ENCODE measurements at places on chromosomes 6 and 20.

DNA sequence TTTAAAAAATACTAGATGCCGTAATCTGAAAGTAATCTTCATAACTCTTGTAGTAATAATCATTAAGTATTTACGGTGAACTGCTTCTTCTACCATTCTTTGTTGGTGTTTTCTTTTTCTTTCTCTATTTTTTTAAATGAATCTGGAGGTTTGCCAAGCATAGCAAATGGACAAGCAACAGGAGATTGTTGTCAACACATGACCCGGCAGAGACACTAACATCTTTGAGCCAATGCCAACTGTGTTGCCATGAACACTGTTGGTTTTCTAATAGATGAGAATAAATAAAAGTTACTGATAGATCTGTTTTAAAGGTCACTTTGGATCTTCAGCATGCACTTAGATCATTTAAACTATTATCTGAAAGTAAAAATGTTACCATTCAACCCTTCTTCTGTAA lies 523.6 kb upstream of the EYS start:
- DNase-seq: no peak

GRCh38 chr6:71486461-71486860 lies 197.8 kb downstream of the OGFRL1 start:
- DNase-seq: no peak

- DNase-seq: no peak
These were observed 14.8 kb downstream of the DSTN start for GRCh38 chr20:17584689-17585088.

DNA sequence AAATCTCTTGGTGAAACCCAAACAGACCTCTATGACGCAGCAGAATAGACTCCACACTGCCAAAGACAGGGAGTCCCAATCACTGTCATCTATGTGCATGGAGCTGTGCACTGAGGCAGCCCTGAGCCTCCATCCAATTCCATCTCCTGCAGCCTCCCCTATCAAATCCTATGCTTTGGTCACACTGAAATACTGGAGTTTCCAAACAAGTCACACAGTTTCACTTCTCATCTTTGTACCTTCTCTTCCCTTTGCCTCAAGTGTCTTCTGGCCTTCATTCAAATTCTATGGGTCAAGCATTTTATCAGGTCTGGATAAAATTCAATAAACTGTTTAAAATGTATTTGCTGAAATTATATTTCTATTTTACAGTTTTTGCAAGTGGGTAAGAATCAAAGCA lies 38.5 kb downstream of the FBXL4 start:
- DNase-seq: no peak

GRCh38 chr20:35620818-35621559 lies 5.4 kb downstream of the SPAG4 start:
- DNase-seq: no peak

DNA sequence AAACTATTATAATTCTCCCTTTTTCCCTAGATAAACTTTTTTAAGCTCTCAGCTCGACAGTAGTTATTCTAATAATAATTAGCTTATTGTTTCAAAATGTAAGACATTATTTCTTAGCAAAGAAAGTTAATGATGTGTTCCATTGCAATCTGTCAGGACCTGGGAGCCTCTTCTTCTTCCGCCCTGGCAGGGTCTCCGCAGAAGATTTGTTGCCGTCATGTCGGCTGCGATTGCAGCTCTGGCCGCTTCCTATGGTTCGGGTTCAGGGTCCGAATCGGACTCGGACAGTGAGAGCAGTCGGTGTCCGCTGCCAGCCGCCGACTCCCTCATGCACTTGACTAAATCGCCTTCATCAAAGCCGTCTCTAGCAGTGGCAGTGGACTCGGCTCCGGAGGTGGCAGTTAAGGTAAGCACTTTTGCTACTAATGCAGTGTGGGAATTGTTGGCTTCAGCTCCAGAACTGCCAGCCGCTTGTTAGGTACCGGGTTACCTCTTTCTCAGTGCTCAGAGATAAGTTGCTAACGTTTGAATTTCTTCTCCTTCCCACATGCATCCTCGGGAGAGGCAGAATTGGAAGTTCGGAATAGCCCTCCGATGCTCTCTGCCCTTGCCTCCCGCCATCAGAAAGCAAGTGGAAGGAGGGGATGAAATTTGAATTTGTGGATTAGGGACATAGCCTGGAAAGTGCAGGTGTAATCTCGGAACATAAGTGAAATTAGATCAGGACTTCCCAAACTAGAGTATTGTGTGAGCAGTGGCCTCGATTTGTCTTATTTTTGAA lies at the start of gene CDC40:
TSS of gene CDC40 (plus strand) at position 200 of the 781 bp plus-strand sequence. CDS start at position 218, 18 bp downstream.
- DNase-seq: peak; percentile 48

GRCh38 chr6:169499848-169500247 lies 202.0 kb downstream of the WDR27 start:
- no peak for DNase-seq

DNA sequence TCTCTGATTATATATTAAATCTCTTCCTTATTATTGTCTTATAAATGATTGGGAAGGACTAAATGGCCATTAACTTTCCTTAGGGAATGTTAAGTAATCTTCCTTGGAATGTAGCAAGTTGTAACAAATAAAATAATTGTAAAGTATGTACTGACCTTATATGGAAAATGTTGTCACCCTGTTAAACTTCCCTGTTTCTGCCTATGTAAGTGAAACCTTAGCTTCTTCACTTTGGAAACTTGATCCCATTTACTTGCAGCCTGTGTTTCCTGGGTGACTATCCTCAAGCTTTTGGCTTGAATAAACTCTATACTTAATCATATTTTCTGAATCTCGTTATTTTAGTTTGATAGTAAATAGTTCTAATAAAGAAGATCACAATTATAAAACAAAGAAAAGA lies 519.5 kb upstream of the PTCHD4 start:
- DNase-seq: no peak

- no peak for DNase-seq
These were observed 23.3 kb upstream of the BCAS1 start for GRCh38 chr20:54093423-54094267.

- no peak for DNase-seq
These were observed 8.2 kb downstream of the ADISSP start for GRCh38 chr20:3759316-3759823.

- DNase-seq: no peak
These were observed 7.9 kb downstream of the TGM3 start for GRCh38 chr20:2303673-2304072.

- no peak for DNase-seq
These were observed 33.3 kb upstream of the ADGRF4 start for GRCh38 chr6:47665112-47665511.

DNA sequence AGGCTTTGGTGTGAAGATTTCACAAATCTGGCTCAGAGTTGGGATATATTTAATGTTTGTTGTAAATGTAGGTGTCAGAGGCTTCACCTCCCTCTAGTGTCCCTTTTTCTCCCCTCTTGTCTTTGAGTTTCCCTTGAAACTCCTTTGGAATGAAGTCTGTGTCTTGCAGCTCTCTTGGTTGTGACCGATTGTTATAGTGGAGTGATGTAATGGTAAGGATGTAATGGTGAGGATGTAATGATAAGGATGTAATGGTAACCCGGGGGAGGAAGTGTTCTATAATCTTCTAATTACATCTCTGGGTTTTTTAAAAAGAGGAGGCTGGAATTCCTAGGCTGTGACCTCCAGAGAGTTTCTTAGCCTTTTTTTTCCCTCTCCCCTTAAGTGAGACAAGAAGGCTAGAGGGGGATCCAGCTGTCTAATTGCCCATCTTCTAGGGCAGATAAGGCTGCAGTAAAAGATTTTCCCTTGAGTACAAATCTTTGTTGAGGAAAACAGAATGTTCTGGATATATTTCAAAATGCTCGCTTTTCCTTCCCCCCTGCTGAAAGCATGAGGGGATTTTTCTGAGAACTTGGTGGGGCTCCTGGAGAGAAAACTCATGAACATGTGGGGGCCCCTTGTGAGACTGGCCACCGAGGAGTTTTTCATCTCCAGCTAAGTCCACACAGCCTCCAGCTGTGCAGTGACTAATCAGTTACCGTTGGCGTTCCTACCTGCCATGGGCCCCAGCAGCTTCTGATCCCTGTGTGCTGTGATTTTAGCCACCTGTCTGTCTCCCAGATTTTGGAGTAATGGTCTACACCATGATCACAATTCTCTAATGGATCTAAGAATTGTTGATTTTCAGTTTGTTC lies 156.7 kb upstream of the PMEPA1 start:
- no peak for DNase-seq

- no peak for DNase-seq
These were observed 238.9 kb upstream of the FLRT3 start for GRCh38 chr20:14576196-14576877.

GRCh38 chr6:11096109-11096508 lies 2.5 kb downstream of the SMIM13 start:
- DNase-seq: peak; percentile 27

GRCh38 chr20:16801919-16802651 lies 53.9 kb downstream of the OTOR start:
- peak; percentile 86 for DNase-seq

GRCh38 chr6:143974089-143974488 lies 34.0 kb downstream of the PLAGL1 start:
- DNase-seq: no peak

DNA sequence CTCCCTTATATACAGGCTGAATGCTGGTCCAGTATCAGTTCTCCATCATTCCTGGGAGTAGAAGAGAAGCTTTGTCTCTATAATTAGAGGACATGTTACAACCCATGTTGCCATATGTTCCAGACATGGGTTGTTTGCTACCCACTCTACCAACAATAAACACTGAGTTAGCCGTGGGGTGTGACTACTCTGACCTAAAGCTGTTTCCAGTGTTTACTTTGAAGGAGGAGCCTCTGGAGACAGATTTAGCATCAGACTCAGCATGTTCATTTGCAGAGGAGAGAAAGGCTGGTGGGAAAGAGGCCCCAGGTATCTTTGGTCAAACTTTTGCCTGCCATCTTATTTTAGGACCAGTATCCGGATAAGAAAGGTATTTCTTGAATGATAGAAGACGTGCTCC lies 157.9 kb upstream of the SNX9 start:
- DNase-seq: no peak

DNA sequence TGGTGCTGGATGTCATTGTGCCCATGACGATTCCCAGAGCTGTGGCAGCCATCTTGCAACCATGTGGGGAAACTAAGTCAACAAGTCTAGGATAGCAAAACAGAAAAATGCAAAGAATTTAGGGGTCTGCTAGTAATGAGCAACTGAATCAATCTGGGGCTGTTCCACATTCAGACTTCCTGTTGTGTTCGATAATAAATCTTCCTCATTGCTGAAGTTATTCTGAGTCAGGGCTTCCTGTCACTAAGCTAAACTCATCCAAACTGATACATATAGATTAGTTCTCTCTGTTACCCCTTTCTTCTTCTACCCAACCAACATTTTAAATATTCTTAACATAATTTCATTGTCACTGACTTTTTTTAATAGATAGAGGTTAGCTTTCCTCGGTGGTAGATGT lies 205.9 kb downstream of the HACE1 start:
- DNase-seq: no peak

- DNase-seq: no peak
These were observed 107.0 kb downstream of the POPDC3 start for GRCh38 chr6:105072798-105073199.

All from WTC11 (cell line).